Fibroblast of pulmonary artery (primary cell): ENCODE measurements at places on chromosomes 2 and 18.

DNA sequence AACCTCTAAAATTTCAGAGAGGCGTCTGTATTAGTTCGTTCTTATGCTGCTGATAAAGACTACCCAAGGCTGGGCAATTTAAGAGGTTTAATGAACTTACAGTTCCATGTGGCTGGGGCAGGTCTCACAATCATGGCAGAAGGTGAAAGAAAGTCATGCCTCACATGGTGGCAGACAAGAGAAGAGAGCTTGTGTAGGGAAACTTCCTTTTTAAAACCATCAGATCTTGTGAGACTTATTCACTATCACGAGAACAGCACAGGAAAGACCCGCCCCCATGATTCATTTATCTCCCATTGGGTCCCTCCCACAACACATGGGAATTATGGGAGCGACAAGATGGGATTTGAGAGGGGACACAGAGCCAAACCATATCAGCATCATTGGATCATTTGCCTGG, 183.2 kb upstream of the SIX2 start:
- DNase-seq, result no peak

DNA sequence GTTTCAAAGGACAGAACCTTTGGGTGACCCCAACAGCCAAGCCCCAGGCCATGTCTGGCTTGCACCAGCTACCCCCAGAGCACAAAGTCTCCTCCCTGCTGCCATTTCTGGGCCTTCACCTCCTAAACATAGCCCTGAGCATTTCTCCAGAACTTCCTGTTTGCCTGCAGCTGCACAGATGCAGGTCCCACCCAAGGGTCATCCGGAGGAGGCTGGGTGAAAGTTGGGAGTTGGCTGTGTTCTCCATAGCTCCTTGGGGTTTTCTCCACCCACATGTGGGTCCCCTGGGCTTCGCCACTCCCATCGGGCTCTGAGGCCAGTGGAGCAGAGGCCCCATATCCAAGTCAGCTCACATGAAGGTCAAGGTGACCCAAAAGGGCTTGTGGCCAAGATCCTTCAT, 4.3 kb downstream of the TNP1 start:
- no peak for DNase-seq

DNA sequence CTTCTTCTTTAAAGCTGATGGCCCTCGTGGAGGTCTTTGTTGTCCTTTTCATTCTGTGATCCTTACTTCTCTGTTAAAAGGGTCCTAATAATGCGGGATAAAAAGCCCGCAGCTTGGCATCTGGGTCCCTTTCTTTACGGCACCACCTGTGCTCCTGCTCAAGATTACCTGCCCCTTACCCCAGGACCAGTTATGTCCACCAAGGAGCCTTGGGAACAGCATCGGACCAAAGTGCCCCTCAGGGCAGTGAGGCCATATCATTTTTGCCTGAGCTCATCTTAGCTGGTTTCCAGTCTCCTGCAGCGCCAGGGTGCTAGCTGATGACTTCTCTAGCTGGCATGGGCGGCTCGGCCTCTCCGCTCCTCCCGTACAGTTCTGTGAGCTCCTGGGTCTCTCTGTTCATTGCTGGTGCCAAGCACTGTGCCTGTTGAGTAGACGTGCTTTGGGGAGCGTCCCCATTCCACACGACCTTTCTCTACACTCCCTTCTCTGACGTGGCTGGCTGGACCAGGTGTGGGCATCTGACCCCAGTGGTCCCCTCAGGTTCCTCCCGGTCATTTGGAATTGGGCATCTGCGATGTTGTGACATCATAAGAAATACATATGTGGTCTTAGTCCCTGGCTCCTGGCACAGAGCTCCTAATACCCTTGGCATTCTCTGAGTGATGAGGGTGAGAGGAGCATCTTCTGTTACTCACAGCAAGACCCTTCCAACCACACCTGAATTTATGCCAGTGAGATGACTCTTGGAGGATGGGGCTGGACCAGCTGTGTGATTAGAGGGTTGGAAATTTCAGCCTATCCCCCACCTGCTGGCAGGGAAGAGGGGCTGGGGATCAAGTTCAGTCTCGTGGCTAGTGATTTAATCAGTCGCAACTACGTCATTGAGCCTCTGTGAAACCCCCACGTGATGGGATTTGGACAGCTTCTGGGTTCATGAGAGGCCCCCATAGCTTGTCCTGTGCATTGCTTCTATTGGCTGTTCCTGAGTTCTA, 134.2 kb upstream of the HS6ST1 start:
- no peak for DNase-seq

GRCh38 chr18:24915547-24915946, 436.4 kb downstream of the ZNF521 start:
- peak; percentile 2 for DNase-seq

DNA sequence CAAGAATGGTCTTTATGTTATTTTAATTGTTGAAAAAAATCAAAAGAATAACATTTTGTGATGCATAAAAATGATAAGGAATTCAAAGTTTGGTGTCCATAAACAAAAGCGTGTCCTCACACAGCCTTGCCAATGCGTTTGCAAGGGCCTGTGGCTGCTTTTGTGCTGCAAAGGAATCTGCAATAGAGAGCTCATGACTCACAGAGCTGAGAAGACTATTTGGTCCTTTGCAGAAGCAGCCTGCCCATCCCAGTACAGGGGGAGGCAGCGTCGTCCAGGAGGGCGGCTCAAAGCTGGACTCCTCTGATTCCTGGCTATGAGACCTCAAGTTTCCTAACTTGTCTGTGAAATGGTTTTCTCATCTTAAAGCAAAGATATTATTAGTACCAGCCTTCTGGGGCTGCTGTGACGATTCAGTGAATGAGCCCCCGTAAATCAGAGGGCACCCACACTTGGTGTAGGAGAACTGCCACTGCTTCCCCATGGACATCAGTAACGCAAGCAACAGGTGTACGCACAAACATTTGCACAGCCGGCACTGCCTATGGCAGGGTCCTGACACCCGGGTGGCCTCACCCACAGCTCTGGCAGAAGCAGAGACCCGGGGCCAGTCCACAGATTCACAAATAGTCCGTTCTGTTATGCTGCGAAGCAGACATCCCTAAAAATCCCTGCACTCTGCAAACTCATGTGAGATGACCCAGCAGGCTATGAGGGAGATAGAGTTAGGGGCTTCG, 70.6 kb upstream of the ASAP2 start:
- peak; percentile 38 for DNase-seq

DNA sequence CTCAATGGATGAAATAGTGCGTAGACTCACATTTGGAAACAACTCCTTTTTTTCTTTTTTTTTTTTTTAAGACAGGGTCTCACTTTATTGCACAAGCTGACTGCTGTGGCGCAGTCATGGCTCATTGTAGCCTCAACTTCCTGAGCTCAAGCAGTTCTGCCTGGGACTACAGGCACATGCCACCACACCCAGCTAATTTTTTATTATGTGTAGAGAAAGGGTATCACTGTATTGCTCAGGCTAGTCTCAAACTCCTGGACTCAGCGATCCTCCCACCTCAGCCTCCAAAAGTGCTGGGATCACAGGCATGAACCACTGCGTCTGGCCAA, 17.4 kb downstream of the HAT1 start:
- no peak for DNase-seq

DNA sequence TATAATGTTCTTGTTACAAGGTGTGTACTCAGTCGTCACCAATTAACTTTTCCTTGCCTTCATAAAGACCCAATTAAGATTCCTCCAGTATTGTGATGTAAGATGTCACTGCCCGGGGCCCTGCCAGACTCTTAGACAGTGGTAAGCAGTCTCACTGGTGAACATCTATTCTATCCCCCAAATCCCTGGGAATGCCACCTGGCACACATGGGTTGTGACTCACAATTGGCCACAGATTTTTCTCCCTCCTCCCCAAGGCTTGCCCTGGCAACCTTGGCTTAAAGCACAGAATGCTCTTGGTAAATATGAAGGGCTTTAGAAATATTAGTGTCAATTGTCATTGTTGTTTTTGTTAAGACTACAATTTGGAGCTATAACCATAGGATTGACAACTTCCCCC, 287.9 kb downstream of the ETAA1 start:
- no peak for DNase-seq

DNA sequence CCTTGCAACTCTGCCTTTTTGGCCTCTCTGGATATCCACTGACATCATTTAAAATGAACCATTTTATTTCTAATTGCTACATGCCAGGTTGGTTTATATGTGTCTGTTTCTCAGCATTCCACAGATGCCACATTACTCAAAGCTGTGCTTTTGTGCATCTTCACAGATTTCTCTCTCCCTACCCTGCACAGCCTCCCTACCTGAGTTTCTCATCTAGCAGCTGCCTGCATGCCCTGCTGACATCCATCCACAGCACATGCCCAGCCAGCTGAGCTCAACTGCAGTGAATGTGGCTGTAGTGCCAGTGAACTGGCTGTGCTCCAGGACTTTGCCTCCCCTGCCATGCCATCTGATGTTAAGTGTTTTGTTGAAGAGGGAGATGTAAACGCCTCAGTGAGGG, 44.5 kb downstream of the PKP4 start:
- no peak for DNase-seq

GRCh38 chr2:180174580-180174979, 167.5 kb upstream of the CWC22 start:
- DNase-seq, result no peak

GRCh38 chr18:47990981-47991380, 60.5 kb upstream of the SMAD2 start:
- no peak for DNase-seq

DNA sequence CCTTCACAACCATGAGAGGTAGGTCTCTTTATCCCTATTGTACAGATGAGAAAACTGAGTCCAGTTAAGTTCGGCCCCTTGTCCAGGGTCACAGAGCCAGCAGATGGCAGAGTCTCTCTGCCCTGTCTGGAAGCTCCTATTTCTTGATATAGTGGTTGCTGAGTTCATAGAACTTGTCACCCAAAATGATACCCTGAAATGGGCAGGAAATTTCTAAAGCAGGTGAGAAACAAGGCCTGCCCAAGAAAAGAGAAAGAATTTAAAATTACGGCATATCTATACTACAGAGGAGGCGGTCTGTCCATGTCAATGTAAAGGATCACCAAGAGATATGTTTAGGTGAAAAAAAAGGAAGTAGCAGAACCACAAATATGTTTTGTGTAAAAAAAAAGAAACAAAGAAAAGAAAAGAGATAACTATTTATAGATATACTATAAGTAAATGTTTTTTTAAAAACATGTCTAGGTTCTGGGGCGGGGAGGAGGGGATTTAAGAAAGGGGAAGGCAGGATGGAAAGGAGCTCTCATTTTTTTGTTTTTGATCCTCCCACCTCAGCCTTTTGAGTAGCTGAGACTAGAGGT, 39.8 kb downstream of the MYO7B start:
- no peak for DNase-seq

DNA sequence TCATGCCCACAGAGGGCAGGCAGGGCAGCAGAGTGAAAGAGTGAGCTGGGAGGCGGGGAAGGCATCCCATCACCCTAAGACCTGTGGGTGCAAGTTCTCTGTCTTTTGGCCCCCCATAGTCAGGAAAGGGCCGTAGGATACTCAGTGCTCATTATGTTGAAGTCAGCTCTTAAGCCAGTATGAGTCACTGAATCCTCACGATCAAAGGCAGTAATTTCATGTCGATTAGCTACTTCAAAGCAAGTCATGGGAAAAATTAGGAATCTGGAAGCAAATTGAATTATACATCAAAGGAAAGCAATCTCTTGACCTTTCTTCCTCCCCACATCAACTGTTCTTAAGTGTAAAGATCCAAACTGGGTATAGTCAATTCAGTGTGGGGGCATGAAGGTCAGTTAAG, 178.9 kb downstream of the FHOD3 start:
- no peak for DNase-seq

- no peak for DNase-seq
Observed at GRCh38 chr2:109201465-109202327, 72.7 kb downstream of the SH3RF3 start.

DNA sequence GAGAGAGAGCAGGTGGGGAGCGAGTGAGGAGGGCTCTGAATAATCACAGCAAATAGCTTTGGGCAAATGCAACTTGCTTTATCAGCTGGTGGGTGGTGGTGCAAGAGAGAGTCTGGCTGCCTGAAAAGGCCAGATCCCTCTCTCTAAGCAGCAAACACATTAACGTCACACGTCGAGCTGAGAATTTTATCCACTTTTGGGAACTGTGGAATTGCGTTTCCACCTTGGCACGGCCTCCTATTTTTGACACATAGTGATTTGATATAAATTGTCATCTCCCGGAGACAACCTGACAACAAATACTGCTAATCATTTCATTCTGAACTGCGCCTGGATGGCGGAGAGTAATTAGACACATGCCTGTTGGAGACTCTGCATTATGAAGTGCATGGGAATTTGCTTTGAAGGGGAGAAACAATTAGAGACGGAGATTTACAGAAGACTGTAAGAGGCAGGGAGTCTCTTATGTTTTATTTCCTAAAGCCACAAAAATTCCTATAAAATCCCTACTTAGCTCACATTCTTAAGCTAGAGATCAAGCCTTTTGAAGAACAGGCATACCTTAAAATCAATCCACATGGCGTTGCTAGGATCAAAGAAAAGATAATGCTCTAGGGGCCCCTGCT, 634.1 kb downstream of the TDRD15 start:
- no peak for DNase-seq

DNA sequence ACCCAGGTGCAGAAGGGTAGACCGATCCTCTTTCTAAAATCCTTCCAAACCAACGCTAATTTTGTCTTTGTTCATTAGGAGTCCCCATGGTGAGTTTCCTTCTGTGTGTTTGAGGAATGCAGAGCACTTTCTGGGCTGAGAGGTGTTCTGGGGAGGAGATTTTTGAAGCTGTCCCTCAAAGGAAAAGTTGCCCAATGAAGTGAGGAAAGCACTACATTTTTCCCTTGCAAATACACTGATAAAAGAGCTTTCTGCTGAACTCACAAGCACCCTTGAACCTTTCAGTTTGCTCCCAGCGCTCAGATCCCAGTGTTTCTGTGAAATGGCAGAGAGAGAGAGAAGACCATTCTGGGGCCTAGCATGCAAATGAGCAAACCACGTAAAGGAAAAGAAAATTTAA, 299.6 kb upstream of the FANCL start:
- DNase-seq, result no peak

- DNase-seq, result peak; percentile 54
Observed at GRCh38 chr2:64327510-64328414, 126.2 kb upstream of the LGALSL start.

DNA sequence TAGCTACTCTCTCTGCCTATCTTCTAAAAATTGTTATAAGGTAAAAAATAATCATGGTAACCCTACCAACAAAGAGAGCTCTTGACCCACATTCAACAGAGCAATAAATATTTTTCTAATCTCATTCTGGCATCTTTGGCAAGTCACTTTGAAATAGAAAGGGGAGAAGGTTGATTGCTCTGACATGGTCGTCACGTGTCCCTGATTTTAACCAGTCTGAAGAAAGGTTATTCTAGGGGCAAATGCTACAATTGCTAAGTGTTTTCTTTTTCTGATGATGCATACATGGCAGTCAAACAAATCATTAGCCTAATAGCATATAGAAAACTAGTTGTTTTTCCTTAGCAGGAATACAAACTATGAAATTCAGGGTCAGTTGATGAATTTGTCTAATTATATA, 153.3 kb upstream of the MAP3K20 start:
- no peak for DNase-seq
